KG1 (cell line): ENCODE measurements at places on chromosomes 2 and 18.

DNA sequence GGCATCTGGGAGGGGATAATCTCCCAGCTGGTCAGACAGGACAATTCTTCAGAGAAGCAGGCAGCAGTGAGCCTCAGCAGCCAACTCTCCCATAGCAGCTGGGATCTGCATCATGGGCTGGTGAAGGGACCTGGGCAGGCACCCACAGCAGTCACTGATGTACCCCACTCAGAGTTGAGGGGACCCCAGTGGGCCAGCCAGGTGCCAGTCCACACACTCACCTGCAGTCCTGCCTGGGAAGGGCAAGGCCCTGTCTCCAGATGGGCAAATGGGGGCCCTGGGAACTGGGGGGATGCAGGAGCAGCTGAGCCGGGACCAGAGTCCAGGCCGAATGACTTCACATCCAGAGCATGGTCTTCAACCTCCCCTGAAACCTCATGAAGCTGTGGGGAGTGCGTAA is 170.4 kb downstream of the ZFP36L2 start:
- no peak for DNase-seq

GRCh38 chr18:44740000-44740399 is 59.3 kb downstream of the SETBP1 start:
- no peak for DNase-seq

DNA sequence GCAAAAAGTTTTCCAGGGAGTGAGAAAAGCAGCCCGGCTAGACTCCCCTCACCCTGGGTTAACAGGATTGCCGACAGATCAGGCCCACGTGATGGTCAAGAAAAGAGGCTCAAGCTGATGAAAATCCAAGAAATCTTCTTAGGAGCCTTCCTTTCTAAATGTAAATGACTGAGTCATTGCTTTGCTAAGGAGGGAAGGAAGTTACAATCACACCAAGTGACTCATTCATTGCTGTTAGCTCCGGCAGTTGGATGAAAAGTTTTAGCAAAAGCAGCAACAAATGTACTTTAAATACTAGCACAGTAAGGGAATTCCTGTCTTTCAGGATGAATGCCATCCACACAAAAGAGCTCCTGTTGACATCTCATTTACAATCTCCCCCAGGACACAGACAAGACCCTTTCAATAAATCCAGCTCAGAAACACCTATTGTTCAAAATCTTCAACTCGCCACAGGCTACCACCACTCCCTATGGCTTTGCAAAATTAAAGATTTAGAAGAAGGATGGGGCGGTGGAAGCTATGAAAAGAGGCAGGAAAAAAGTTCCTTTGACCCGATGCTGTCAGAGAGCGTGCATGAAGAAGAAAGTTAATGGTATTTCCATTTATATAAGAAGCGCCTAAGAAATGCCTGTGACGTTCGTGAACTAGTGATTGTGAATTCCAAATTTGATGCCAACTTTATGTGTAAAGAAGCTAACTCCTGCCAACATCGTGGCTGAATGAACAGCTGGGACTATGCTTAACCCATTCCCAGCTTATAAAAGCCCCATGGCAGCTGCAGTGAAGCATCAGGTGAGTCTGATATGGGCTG is 153.7 kb downstream of the TGIF1 start:
- DNase-seq: no peak

GRCh38 chr2:9758741-9759140 is 84.5 kb upstream of the TAF1B start:
- DNase-seq: no peak

GRCh38 chr18:51236225-51236624 is 38.7 kb upstream of the MEX3C start:
- DNase-seq: no peak

GRCh38 chr2:48717846-48718245 is 37.7 kb downstream of the LHCGR start:
- no peak for DNase-seq

DNA sequence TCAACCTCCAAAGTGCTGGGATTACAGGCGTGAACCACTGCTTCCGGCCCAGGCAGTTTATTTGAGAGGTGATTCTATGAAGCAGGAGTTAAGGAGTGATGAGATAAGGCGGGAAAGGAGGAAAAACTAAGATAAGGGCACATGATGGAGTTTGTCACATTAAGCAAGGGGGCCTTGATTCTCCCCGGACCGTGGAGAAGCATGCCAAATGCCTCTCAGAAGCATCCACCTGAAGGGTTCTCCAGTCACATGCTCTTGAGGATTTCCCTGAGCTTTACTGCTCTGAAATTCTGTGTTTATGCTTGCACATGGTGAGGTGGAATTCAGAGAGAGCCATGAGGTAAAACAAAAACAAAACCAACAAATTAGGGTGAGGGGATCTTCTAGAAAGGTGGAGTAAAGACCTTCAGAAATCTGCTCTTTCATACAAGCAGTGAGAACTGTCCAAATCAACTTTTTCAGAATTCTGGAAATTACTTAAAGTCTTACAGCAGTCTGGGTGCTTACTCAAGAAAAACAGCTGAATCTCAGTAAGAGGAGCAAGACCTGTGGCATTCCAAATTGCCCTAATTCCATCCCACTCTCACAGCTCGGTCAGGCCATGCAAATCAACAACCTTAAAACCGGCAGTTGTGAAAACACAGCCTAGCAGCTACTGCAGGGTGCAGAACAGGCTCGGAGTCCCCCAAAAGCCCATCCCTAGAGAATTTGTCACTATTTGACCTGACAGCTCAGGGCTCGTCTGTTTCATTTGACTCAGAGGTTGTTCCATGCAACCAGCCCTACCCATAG is 69.1 kb upstream of the CTLA4 start:
- DNase-seq: no peak

- no peak for DNase-seq
Observed at GRCh38 chr2:36820942-36821605, 124.6 kb downstream of the VIT start.

DNA sequence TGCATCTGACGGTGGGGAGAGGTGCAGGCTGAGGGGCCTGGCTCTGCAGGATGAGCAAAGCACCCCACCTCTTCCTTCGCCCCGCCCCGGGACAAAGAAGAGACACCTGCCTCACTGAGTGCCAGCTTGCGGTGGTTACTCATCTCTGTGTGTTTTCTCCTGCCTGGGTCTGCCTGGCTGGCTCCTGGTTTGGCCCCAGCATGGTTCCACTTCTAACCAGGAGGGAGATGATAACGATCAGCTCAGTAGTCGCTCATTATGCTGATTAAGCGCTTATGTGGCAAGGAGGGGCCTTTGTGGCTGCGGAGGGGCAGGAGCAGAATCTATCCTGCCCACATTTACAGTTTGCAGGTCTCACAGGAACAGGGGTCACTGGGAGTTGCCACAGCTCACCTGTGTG is 68.7 kb upstream of the EDAR start:
- no peak for DNase-seq

DNA sequence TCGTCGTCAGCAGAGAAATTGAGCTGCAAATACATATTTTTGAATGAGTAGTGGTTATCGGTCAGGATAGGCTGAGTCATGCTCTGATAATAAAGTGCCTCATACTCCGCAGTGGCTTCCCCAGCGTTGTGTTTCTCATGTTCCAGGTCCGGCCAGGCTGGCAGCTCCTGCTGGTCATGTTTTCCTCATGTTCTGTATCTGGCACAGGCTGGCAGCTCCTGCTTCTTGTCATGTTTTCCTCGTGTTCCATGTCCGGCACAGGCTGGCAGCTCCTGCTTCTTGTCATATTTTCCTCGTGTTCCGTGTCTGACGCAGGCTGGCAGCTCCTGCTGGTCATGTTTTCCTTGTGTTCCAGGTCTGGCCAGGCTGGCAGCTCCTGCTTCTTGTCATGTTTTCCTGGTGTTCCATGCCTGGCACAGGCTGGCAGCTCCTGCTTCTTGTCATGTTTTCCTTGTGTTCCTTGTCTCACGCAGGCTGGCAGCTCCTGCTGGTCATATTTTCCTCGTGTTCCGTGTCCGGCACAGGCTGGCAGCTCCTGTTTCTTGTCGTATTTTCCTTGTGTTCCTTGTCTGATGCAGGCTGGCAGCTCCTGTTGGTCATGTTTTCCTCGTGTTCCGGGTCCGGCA is 148.9 kb downstream of the ATP9B start:
- DNase-seq: no peak

- DNase-seq: no peak
Observed at GRCh38 chr2:240425236-240425615, 10.2 kb upstream of the GPC1 start.

GRCh38 chr2:152655880-152656279 is 61.4 kb downstream of the PRPF40A start:
- DNase-seq: no peak

- DNase-seq: no peak
Observed at GRCh38 chr18:45626330-45627203, 11.3 kb downstream of the SLC14A2 start.

DNA sequence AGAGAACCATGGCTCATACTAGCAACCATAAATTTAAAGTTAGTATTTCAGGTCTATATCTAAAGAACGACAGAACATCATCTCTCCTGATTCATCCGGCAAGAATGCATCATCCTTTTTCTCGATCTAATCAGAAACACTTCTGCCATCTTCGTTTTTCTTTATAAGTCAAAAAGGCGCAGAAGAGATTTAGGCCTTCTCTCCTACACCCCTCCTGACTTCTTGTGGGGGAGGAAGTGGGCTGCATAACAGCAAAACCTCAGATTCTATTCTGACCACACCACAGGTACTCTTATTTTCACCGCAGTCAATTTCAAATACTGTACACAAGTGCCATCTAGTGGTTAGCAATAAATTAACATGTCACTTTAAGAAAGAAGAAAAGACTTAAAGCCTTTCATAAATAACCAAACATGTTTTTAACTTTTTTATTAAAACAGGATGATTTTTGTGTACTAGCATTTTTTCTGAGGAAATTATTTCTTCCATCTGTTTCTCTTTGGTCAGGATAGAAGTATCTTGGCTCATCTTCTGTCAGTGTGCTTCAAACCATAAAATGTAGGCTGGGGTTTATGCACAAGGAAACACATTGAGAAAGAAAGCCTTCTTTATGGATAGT is 48.4 kb upstream of the PIK3C3 start:
- DNase-seq: no peak
